ENCODE measurements at places on chromosomes 3 and 15.

DNA sequence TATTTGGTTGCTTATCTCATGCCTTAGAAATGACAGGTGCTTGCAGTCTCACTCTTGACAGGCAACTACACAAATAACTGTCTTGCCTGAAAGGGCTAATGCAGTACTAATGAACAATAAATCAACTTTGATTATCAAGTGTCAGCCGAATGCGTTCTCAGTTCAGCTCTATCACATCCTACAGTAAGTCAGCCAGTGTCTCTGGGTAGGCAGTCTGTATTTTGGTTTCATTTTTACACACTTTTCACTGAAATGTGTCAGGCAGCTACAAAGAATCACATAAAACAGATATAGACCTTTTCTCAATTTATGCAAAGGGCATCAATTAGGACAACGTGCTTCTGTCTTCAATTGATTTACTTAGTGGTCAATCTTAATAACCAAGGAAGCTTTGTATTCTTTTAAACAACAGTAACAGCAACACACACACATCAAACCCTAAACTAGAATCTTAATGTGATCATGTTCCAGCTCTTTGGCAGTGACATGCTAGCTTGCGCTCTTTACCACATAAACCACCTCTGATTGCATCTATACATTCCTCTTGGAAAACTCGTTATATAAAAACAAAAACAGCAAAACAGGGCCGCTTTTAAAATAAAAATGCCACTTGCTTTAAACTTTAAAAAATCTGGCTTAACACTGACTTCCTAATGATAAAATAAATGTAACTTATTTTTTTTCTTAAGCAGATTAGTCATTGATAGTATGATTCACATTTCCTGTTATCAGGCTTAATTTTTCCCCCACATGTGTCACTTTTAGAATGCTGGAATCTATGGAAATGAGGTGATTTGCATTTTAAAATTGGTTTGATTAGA, 520.4 kb downstream of the FOXP1 start:
- DNase-seq, result peak; percentile 47

DNA sequence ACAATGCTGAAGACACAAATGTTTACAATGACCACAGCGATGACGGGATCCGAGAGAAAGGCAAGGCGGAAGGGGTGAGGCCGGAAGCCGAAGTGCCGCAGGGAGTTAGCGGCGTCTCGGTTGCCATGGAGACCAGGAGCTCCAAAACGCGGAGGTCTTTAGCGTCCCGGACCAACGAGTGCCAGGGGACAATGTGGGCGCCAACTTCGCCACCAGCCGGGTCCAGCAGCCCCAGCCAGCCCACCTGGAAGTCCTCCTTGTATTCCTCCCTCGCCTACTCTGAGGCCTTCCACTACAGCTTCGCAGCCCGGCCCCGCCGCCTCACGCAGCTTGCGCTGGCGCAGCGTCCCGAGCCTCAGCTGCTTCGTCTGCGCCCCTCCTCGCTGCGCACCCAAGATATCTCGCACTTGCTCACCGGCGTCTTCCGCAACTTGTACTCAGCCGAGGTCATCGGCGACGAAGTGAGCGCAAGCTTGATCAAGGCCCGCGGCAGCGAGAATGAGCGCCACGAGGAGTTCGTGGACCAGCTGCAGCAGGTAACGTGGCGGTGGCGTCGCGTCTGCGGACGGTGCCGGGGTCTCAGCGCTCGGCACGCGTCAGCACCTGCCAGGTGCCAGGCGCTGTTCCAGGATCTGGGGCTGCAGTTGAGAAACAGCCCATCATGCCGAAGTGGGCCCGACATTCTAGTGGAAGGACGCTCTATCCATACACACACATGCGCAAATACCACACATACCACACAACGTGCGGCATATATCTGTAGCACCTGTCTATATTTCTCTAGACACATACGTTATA, at the start of gene DLEC1:
Gene DLEC1, plus strand, starts transcription at position 108 of the 798 bp plus-strand sequence. Its CDS starts 18 bp downstream, at position 126.
- no peak for DNase-seq

DNA sequence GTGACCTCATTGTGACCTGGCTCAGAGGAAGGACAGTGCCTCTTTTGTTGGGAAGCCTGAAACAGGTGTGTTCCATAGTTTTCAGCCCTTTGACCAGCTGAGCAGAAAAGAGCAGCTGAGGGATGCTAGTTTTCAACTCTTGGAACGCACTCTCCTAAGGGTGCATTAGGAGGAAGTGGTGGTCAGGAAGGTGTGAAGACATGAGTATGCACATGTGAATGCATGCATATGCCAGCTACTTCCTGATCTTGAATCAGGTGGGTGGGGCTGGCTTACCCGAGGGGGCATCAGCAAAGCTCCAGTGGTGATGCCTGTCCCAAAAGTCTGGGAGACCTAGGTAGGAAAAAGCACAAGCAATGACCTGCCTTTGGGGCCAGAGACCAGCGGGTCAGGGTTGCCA, 23.3 kb upstream of the CEMIP start:
- DNase-seq, result no peak

DNA sequence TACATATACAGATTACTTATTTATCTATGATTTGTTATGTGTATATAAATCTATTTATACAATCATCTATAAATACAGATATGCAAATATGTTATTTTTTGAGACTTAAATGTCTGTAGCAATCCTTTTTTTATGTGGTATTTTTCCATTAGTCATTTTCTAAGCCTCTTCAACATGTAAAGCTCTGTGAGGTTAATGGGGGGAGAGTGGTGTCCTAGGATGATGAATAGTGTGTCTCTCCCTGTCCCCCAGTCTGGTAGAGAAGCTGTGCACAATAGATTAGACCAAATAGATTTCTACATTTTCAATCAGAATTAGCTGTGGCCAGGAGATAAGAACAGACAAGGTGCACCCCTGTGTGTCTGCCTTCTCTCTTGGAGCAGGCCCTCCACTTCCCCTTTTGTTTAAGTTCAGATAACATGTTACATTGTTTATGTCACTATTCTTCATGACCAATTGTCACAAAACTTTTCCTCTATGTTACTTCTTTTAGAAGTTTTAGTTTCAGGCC, 453.9 kb downstream of the LPP start:
- peak; percentile 91 for DNase-seq

GRCh38 chr15:76229266-76229665, 82.0 kb downstream of the ETFA start:
- DNase-seq, result no peak

DNA sequence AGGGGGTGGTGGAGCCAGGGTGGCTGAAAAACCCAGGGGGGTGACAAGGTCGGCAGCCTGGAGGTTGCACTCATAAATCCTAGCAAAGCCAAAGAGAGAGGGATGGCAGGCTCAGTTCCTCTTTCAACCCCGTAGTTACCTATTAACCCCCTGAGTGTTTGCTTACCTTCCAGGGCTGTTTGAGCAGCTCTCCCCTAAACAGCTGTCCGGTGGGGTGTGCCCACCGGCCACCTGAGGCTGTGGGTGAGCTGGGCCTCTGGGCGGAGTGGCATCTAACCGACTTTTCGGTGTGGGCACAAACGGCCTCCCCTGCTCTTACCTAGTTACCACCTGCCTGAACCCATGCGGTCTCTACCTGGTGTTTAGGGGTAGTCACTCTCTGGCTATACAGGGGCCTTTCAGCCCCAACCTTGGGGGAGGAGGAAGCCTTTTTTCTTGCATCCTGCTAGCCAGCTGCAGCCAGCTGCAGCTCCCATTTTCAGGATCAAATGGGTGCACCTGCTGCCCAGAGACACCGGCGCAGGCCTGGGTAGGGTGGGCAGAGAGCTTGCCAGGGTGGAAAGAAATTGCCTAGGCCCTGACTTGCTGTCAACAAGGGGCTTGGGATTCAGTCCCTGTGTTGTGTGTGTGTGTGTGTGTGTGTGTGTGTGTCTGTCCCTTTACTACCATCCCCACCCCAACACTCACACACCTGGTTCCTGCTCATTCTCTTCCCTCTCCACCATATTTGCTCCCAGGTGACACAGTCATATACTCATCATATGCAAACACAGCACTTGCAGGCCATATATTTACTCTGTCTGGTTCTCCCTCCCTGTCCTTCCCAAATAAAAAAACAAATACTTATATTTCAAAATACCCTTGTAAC, 3.7 kb downstream of the DLL4 start:
- no peak for DNase-seq

DNA sequence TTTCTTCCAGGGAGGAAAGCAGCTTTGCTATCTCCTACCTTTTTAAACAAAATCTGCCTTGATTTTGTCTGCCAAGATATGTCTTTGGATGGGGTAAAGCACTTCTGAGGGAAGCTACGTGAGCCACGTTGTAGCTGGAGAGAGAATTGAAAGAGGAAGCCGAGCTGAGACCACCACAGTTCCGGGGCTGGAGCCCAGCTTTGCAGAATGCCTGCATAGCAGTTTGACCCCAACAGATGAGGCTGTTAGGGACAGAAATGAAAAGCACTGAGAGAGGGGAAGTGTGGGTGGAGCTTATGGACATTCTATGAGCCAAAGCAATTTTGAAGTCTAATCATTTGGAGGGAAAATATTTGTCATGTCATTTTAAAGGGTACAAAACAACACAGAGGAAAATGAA, 45.4 kb downstream of the LIPC start:
- peak; percentile 27 for DNase-seq

- DNase-seq, result no peak
Measured at GRCh38 chr15:77440378-77440999, 19.8 kb downstream of the HMG20A start.

DNA sequence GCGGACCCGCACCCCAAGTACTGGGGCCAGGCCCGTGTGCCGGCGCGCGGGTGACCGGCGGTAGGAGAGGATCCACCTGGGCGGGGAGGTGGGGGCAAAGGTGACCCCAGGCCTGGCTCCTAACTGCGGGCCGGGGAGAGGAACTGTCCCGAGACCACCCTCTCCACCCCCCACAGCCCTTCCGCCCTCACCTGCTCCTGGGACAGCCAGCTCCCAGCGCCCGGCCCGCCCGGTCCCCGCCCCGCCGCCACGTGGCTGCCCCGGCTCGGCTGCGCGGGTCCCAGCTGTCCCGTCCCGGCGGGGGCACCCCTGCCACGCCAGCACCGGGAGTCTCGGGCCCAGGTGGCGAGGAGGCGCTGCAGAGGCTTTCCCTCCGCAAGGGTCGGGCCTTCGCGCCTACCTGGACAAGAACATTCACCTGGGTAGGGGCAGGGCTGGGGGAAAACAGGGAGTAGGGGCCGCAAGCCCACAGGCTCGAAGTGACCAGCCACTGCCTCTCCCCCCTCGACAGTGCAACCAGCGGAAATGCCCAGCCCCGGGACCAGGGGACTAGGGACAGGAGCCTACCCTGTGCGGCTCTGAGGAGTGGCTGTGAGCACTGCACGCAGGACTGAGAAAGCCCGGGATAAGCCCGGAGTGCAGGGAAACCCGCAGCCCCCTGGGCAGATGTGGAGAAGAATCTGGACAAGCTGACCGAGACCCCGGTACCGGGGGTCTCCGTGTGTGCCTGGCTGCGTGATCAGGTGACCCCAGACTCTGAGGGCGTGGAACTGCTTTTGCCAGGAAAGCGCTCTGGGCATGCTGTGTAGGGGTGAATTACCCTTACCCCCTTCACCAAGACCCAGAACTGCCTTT, at the start of gene SLC12A8:
Gene SLC12A8, minus strand, starts transcription at position 240 of the 855 bp plus-strand sequence. CDS start 1,399 bp downstream, outside the sequence.
- no peak for DNase-seq

GRCh38 chr3:197912741-197913476, 37.1 kb upstream of the RPL35A start:
- DNase-seq, result no peak

DNA sequence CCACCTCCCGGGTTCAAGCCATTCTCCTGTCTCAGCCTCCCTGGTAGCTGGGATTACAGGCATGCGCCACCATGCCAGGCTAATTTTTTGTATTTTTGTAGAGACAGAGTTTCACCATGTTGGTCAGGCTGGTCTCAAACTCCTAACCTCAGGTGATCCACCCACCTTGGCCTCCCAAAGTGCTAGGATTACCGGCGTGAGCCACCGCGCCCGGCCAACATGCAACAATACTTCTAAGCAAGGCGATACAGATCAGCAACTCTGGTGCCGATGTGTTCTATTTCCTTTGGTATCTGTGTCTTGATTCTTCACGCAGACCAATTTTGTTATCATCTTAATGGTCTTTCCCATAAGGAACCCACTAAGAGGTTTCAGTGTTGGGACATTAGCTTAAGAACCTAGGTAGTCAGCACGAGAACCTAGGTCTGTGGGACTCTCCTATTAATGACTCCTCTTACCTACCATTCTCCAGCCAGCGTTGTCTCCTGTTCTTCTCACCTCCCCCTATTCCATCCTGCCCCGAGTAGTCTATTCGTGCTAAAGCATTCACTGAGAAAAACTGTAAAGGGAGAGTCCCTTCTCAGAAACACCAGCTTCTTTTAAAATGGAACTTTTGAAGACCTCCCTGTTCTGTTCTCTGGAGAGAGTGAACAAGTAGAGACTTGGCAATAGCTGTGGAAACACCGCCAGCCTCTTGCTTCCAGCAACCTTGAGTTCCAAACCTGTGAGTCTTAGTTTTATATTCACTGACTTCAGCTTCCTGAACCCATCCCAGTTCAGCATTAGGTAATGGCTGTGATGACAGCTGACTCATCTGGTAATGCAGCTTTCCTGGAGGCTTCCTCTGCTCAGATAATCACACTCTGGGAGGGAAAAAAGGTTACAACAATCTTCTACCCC, 61.2 kb downstream of the TSC22D2 start:
- peak; percentile 25 for DNase-seq

- DNase-seq, result no peak
Measured at GRCh38 chr15:97517737-97518136, 442.8 kb upstream of the ARRDC4 start.

DNA sequence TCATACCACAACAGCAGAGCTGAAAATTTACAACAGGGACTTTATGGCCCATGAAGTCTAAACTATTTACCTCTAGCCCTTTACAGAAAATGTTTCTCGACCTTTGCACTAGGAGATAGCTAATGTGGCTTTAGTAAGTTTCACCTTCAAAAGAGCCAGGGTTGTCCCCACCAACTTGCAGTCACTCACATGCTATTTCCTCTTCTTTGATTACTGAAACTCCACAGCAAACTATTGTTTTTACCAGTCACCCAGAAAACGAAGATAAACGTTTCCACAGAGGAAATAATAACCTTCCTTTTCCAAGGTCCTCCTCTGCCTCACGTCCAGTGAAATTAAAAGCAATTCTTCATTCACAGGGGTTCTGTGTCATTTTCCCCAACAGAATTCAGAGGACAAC, 48.2 kb downstream of the WWTR1 start:
- no peak for DNase-seq

- no peak for DNase-seq
Measured at GRCh38 chr15:23736033-23736673, 49.0 kb upstream of the NDN start.

DNA sequence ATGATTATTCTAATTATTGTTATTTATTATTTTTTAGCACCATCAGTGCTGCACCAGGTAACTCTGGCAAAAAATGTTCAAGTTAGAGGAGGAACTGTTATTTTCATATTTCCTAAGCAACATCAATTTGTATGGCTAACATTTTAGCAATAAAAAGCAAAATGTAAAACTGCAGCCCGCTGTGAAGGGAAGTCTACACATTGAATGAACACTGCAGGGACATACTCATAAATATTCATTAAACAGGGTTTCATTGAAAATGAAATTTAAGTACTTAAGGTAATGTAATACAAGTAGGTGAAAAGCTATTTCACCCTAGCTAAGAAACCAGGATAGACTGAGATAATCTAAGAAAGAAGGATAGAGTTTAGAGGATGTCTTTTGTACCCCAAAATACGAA, 532.7 kb downstream of the NLGN1 start:
- DNase-seq, result no peak

GRCh38 chr3:154864947-154865346, 215.2 kb upstream of the MME start:
- no peak for DNase-seq

Data from OCI-M1 (cell line).